ENCODE measurements at places on chromosomes 16 and 17.

DNA sequence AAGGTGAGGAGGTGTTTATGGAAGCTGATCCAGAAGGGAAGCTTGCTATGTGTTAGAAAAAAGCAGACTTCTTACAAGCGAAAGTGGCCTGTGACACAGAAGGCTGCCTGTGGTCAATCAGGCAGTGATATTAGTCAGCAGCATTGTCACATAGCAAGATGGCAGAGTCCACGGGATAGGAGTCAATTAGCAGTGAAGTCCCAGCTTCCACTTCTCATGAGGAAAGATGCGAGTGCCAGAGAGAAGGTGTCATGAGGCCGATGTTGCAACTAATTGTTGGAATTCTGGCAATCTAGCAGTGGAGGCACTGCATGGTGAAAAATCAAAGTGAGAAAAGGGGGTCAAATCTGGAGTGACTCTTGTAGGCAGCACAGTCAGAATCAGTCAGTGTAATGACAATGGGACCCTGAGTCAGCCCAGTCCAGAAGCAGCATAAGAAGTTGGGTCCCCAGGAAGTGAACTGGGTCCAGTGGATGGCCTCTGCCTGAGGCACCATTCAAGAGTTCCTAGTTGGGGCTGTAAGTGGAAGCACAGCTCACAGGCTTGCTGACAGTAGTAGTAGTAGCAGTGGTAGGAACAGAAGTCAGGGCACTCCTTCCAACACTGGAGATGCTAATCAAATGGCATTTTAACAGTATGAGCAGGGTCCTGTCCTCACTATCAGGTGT is 85.1 kb downstream of the TNFRSF13B start:
- no peak for DNase-seq

DNA sequence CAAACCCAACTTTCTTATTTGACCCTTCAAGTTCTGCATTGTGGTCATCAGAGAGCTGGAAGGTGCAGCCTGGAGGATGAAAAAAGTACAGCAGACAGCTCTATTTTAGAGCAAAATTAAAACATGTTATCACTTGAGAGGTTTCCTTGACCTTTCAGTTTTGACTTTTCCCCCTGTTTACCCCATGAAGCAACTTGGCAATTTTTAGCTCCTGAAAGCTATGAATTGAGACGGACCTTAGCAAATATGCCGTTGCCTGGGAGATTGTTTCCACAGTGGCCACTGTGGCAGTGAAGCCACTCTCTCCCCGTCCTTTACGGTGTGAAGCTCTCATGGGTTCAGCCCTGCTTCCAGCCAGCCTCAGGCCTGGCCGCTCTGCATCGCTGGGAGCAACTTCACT is 398.6 kb downstream of the CPPED1 start:
- DNase-seq = no peak

DNA sequence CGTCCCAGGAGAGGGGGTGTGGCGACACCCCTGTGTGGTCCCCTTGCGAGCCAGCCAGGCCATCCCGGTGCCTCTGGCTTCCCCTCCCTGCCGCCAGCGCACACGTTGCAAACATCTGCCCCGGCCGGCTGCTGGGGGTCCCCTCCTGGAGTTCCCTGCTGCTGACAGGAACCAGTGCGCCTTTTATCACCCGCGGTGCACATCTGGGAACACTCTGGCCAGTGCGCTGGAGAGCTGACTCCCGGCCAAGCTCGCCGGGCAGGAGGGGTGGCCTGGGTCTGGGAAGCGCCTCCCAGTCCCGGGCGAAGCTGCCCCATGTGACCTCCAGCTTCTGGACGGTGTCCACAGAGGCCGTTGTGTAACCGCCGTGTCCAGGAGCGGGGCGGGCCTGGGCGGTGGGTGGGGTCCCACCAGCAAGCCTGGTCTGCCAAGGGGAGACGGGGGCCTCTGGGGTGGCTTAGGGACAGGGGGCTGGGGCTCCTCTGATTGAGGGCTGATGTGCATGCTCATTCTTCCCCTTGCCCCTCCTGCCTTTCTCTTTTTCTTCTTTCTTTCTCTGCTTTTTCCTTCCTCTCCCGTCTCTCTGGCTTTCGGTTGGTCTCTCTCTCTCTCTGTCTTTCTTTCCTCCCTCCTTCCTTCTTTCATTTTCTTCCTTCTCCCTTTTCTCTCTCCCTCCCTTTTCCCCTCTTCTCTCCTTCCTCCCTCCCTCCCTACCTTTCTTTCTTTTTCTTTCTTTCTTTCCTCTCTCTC is 25.2 kb upstream of the CIBAR2 start:
- no peak for DNase-seq

DNA sequence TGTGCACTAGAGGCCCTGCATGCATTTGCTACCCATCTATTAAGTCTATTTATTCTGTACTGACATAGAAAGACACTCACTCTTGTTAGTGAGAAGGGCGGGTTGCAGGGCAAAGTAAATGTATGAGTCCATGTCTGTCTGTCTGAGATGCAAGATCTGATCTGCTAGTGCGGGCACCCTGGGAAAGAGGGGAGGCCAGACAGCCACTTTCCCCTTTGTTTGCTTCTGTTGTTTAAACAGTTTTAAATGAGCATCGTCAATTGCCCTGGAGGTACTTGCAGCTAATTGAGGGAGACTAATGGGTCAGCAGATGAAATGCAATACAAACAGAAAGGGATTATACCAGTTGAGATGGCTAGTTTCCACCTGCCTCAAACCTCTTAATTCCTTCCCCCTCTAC is 24.9 kb downstream of the SCNN1G start:
- DNase-seq = no peak

- no peak for DNase-seq
Observed at GRCh38 chr17:6870841-6871240, 39.3 kb upstream of the TEKT1 start.

GRCh38 chr17:29557085-29557738 is 9.6 kb downstream of the ABHD15 start:
- no peak for DNase-seq

All from GM18507 (cell line).